Osteocyte (in vitro differentiated cells): ENCODE measurements at places on chromosomes 2 and 18. TPM values are rescaled to one million over a fixed set of nuclear protein-coding genes. Genes with fewer than 3 reads are reported as not detected.

Gene SEMA4F
- total RNA-seq, result 12.1 and 14.2 TPM in 2 replicates

GRCh38 chr2:54599914-54600313 lies 123.5 kb upstream of the EML6 start:
- no peak for DNase-seq
- no peak overlapping the region for H3K4me3 ChIP-seq
- peaks cover 69% of the 10 kb centered on the region for H3K4me1 ChIP-seq
- H3K27ac ChIP-seq, result peak overlapping the region; percentile 66

DNA sequence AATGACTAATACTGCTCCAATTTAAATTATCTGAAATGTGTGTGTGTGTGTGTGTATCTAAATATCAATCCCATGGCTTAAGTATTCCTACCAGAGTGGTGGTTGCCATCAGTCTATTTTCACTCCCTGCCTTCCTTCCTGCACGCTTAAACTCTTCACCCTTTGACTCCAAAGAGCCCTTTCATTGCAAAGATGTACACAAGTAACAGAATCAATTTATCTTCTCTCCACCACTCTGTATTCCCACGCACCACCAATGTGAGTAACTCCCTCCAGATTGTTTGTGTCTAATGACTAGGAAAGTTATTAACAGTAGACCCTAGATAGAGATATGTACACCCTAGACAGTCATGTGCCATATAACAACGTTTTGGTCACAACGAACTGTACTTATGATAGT lies 42.8 kb downstream of the ARL6IP6 start:
- no peaks in the 10 kb centered on the region for H3K27me3 ChIP-seq
- DNase-seq, result no peak
- no peaks in the 10 kb centered on the region for H3K4me1 ChIP-seq
- no peak overlapping the region for H3K27ac ChIP-seq
- H3K36me3 ChIP-seq, result peaks cover 26% of the 10 kb centered on the region

DNA sequence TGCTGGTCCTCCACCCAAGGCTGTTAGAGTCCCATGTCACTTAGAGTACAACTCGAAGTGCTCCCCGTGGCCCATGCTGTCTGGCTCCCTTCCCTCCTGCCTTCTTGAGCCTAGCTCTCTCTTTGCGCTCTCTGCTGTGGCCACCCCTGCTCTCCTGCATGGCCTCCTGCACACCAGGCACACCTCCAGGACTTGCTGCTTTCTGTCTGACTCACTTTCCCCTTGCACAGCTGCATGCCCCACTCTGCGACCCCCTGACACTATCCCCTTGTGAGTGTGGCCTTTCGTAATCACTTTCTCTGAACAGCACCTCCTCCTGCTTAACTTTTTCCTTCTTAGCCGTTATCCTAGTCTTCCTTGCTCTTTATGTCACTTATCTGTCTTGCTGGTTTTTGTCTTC lies 343.6 kb downstream of the TGIF1 start:
- no peak overlapping the region for H3K4me3 ChIP-seq
- no peaks in the 10 kb centered on the region for H3K36me3 ChIP-seq
- H3K4me1 ChIP-seq, result peaks cover 18% of the 10 kb centered on the region
- H3K27me3 ChIP-seq, result no peaks in the 10 kb centered on the region

GRCh38 chr2:172447811-172448493 lies 20.6 kb downstream of the ITGA6 start:
- H3K4me1 ChIP-seq, result peaks cover 1% of the 10 kb centered on the region
- no peaks in the 10 kb centered on the region for H3K36me3 ChIP-seq
- H3K4me3 ChIP-seq, result no peak overlapping the region

GRCh38 chr2:228988786-228989185 lies 282.3 kb downstream of the PID1 start:
- H3K4me3 ChIP-seq, result no peak overlapping the region
- H3K36me3 ChIP-seq, result no peaks in the 10 kb centered on the region
- H3K27me3 ChIP-seq, result no peaks in the 10 kb centered on the region
- no peak for DNase-seq

- no peaks in the 10 kb centered on the region for H3K36me3 ChIP-seq
- no peaks in the 10 kb centered on the region for H3K27me3 ChIP-seq
- peaks cover 1% of the 10 kb centered on the region for H3K4me1 ChIP-seq
- no peak overlapping the region for H3K4me3 ChIP-seq
- DNase-seq, result no peak
Measured at GRCh38 chr18:73696698-73697097, 450.9 kb downstream of the FBXO15 start.

- DNase-seq, result no peak
- H3K4me1 ChIP-seq, result no peaks in the 10 kb centered on the region
- H3K27ac ChIP-seq, result no peak overlapping the region
- H3K27me3 ChIP-seq, result peaks cover 16% of the 10 kb centered on the region
- no peaks in the 10 kb centered on the region for H3K36me3 ChIP-seq
Measured at GRCh38 chr2:25029183-25029554, 12.7 kb upstream of the EFR3B start.

- no peak for DNase-seq
- no peaks in the 10 kb centered on the region for H3K27me3 ChIP-seq
- H3K36me3 ChIP-seq, result peaks cover 2% of the 10 kb centered on the region
- no peak overlapping the region for H3K4me3 ChIP-seq
Measured at GRCh38 chr2:187397886-187398285, 50.2 kb downstream of the CALCRL start.

DNA sequence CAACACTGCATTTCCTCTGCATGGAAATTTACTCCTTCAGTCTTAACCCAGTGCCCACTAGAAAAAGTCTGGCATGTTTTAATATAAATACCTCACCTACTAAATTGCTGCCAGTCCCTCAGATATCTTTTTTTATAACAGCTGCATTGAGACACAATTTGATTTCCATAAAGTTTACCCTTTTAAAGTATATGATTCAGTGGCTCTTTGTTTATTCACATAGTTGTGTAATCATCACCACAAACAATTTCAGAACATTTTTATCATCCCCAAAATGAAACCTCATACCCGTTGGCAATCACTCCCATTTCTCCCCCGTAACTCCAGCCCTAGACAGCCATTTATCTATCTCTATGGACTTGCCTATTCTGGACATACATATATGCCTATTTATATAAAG lies 17.0 kb upstream of the FRZB start:
- peaks cover 2% of the 10 kb centered on the region for H3K27me3 ChIP-seq
- DNase-seq, result no peak
- H3K4me3 ChIP-seq, result no peak overlapping the region
- no peak overlapping the region for H3K27ac ChIP-seq
- peaks cover 16% of the 10 kb centered on the region for H3K4me1 ChIP-seq
- H3K36me3 ChIP-seq, result peaks cover 4% of the 10 kb centered on the region

DNA sequence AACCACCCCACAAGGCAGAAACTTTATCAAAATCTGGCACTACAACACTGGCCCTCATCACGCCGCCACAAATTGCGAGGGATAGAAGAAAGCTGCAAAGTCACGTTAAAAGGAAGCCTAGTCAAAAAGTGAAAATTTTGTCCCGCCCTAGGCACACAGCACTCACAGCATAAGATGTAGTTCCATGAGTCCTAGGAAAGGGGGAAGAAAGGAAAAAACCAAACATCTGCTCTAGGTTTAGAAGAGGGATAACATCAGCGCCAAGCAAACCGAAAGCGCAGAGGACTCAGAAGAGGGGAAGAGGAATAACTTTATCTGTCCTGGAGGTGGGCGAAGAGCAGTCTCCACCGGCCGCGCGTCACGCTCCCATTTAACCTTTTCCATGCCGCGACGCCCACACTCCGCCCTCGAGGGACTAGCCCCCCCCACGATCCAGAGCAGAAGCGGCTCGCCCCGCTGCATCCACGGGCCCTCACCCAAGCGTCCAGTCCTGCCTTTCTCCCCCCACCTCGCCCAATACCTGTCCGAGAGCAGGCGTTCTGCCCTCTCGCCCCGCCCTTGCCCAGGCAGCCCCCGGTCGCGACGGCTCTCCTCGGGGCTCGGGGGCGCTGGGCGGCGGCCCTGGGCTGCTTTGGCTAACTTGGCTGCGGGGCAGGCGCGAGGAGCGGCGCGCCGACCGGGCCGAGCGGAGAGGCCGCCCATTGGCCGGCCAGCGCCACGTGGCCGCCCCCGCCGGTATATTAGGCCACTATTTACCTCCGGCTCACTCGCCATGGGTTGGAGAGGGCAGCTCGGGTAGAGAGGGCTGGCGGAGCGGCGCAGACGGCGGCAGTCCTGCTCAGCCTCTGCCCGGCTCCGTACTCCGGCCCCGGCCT lies at the start of gene HOXD1:
Gene HOXD1 (plus strand): TSS at position 770 of the 875 bp plus-strand sequence. CDS start 134 bp downstream, outside the sequence.
- no peak within 1 kb of the TSS for H3K27ac ChIP-seq
- H3K27me3 ChIP-seq, result peaks cover 68% of the 10 kb centered on the region
- H3K4me1 ChIP-seq, result peaks cover 16% of the 10 kb centered on the region
- peak within 1 kb of the TSS; percentile 71 for H3K4me3 ChIP-seq

- H3K27ac ChIP-seq, result no peak overlapping the region
- no peak overlapping the region for H3K4me3 ChIP-seq
- DNase-seq, result no peak
- no peaks in the 10 kb centered on the region for H3K27me3 ChIP-seq
- no peaks in the 10 kb centered on the region for H3K4me1 ChIP-seq
Measured at GRCh38 chr2:183951630-183952029, 646.7 kb upstream of the ZNF804A start.

DNA sequence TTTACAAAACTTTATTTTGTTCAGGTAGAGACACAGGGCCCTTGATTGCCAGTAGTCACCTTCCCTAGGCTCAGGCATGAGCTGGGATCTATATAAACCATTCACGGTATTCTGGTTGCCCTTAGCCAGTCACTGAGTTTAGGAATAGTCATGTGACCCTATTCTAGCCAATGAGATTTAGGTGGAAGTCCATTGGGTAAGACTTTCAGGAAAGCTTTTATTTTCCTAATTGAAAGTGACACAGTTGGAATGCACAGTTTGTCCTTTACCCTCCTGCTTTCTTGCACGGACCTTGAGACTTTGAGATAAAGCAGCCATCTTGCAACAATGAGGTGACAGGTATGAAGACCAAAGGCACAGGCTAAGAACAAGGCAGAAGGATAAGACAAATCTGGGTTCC lies 21.5 kb downstream of the SLC4A5 start:
- H3K27me3 ChIP-seq, result peaks cover 40% of the 10 kb centered on the region
- no peak for DNase-seq
- no peak overlapping the region for H3K27ac ChIP-seq

DNA sequence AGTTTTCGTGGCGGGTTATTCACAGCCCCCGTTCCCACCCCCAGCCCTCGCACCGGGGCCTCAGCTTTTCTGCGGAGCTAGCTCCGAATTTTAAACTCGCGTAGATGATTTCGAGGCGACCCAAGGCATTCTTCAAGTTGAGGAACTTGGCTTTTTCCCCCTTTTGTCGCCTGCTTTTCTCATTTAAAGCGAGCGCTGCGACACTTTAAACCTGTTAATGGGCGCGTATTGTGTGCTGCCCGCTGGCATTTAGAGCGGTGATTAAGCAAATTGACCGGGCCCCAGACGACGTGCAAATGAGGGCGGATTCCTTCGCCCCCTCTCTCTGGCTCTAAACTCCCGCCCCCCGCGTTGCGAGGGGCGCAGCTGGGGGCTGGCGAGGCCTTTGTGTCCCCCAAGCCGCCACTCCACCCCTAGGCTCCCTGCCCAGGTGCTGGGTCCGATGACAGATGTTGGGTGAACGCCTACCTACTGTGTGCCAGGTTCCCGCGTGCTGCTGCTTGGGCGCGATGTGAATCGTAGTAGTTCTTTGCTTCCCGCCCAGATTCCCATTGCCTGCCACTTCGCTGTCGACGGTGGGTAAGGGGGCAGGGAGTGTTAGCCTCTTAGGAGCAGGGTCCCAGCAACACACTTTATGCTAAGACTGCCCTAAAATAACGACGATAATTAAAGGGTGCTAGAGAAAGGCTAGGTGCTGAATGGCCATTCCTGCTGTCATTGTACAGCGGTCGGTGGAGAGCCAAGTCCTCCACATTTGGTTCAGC lies 1.9 kb downstream of the TCF7L1 start:
- peaks cover 48% of the 10 kb centered on the region for H3K4me1 ChIP-seq
- peak overlapping the region; percentile 44 for H3K27ac ChIP-seq
- peak overlapping the region; percentile 77 for H3K4me3 ChIP-seq
- H3K36me3 ChIP-seq, result peaks cover 14% of the 10 kb centered on the region
- DNase-seq, result no peak
- H3K27me3 ChIP-seq, result no peaks in the 10 kb centered on the region

Gene PSD4
- 6.3 and 8.9 TPM in 2 replicates for total RNA-seq

- DNase-seq, result no peak
- H3K4me1 ChIP-seq, result peaks cover 36% of the 10 kb centered on the region
- no peaks in the 10 kb centered on the region for H3K36me3 ChIP-seq
- no peaks in the 10 kb centered on the region for H3K27me3 ChIP-seq
- no peak overlapping the region for H3K27ac ChIP-seq
Measured at GRCh38 chr2:28365158-28365557, 27.5 kb upstream of the FOSL2 start.

GRCh38 chr2:112733456-112733855 lies 12.6 kb downstream of the NT5DC4 start:
- no peaks in the 10 kb centered on the region for H3K27me3 ChIP-seq
- H3K27ac ChIP-seq, result no peak overlapping the region
- H3K36me3 ChIP-seq, result peaks cover 2% of the 10 kb centered on the region
- no peak overlapping the region for H3K4me3 ChIP-seq

DNA sequence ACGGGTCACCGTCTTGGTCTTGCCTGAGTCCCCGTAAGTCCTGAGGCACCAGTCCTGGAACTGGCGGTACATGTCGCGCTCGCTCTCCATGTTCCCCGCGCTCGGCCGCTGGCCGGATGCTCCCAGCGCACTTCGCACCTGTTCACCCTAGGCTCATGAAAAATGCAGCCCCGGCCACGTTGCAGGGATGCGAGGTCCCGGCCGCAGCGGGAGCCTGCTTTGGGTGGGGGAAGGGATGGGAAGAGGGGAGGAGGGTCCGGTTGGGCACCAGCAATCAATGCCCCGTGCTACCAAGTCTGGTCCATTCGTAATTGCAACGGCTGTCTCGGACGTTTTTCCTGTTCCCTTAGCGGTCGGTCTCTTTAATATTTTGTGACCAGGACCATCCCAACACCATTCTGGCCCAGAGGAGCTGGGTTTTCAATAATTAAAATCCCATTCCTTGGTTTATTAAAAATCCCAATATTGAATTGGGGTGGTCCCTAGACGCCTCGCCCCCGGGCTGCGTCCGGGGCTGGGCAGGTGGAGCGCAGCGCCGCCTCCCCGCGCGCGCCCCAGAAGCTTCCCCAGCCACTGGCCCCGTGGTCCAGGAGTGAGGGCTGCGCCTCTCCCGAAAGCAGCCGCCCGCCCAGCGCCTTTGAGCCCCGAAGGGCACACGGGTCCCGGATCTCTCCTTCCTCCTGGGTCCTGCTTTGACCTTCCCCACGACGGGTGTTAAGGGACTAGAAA lies 1.4 kb downstream of the NOL4 start:
- no peaks in the 10 kb centered on the region for H3K36me3 ChIP-seq
- H3K27ac ChIP-seq, result no peak overlapping the region
- DNase-seq, result no peak
- H3K27me3 ChIP-seq, result peaks cover 87% of the 10 kb centered on the region
- H3K4me3 ChIP-seq, result peak overlapping the region; percentile 73
- peaks cover 28% of the 10 kb centered on the region for H3K4me1 ChIP-seq
